Astrocyte (in vitro differentiated cells and primary cell): ENCODE measurements at places on chromosomes 5 and 9. TPM values are rescaled to one million over a fixed set of nuclear protein-coding genes. Genes with fewer than 3 reads are reported as not detected.

Gene MYOT
- not detected in 2 replicates for total RNA-seq

Gene EXD3
- 8.5 and 9.4 TPM in 2 replicates for total RNA-seq

Gene OLFML2A
- total RNA-seq = 148 and 179 TPM in 2 replicates

Gene SLC22A4
- 4.1 and 4.5 TPM in 2 replicates for total RNA-seq

Gene CCL27
- 0.52 TPM in 1 of 2 replicates, not detected in the other for total RNA-seq

Gene WDR38
- total RNA-seq = not detected in 2 replicates
